ENCODE measurements at places on chromosomes 5 and 9.

GRCh38 chr5:11905206-11905605 lies 960 bp upstream of the CTNND2 start:
- DNase-seq: no peak

DNA sequence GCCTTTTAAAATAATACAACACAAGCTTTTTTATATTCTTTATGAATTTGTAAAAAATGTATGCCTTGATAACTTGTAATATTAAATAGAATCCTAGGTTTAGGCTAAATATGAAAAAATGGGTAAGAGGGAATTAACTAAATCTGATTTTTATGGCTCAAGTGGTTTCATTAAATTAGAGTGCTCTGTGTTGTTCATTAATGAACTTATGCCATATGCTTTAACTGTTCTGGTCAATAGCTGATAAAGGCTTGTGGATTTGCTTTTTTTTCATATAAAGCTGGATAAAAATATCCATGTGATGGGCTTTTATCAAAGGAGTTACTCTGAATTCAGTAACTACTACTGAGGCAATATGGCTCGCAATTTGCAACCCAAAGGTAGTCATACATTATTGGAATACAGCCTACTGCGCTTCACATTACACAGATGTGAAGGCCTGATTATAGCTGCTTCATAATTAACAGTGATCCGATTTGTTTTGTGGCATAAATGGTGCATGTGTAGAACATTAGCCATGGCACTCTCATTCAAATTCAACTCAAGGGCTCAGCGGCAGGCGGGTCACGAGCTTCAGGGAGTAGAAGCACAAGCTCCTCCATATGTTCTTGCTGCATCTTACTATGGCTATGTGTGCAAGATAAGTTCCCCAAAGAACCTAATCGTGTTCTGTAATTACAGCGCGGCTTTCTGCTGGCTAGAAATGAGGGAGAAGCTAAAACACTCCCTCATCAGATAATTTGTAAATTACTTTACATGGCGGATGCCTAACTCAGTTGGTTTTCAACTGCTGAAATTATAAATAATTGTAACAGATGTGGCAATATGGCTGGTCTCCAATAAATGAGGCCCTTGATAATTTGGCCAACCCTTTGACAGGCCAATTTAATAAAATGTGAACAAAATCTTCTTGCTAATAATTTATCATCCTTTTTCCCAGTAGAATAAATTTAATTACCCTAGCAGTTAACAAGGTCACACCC lies 188.3 kb downstream of the CNTLN start:
- DNase-seq: no peak

- no peak for DNase-seq
Observed at GRCh38 chr5:5504325-5504724, 81.8 kb downstream of the ICE1 start.

DNA sequence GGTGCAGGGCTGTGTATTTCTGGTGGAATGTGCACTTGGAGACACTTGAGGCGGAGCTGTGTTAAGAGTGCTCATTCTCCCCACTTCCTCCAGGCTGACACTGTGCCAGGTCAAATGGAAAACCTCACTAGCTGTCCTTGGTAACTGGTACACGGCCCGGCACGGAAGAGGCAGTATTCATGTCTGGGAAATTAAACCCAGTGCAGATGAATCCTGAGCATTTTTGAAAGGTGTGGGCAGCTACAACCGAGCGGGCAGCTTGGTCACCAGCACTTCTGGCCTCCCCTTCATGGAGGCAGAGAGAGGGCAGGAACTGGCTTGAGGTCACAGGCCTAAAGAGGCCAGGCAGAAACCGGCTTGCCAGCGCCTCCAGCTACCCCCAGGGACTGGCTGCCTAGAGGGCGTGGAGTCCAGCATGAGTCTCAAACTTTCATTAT lies 1.6 kb downstream of the CLPTM1L start:
- no peak for DNase-seq

DNA sequence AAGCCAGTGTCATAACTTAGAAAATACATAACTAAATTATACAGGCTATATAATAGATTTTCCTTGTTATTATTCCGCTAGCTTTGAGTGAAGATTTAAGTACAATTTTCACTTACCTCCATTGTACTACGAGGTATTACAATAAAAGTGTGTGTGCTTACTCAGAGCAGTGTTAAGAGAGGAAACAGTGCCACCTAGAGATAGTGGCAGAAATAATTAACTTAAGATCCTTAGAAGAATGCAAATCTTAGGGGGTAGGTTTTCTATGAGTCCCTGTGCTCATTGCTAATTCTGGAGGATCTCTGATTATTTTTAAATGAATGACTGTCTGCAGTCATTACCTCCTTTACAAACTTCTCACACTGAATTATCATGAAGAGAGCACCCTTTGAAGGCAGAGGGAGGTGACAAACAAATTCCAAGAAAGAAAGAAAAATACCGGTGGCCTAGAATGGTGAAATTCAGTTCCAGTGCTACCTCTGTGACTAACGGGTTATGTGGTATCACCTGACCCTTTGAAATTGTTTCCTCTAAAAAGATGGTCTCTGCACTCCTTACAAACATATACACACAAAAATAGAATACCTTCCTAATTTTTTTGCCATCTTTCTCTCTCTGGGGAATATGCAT lies 379.8 kb downstream of the TRIM36 start:
- no peak for DNase-seq

GRCh38 chr5:91487420-91487819 lies 104.3 kb upstream of the ARRDC3 start:
- DNase-seq: no peak

- no peak for DNase-seq
Observed at GRCh38 chr9:114655689-114656088, 1.9 kb downstream of the TEX53 start.
